ENCODE measurements at places on chromosomes 4 and X.

DNA sequence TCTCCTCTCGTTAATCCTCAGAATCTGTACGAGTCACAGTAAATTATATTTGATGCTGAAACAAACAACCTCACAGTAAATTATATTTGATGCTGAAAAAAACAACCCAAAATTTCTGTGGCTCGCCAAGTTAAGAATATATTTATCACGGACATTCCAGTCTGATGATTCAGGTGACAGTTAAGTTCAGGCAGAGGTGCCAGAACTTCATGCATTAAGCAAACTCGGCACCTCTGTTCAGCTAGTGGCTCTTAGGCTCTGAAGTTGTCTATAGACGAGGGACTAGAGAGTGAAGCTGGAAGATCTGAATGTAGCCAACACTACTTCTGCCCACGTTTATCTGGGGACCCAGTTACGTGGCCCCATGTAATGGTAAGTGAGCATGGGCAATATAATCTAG lies 132.2 kb upstream of the AGA start:
- DNase-seq: no peak

DNA sequence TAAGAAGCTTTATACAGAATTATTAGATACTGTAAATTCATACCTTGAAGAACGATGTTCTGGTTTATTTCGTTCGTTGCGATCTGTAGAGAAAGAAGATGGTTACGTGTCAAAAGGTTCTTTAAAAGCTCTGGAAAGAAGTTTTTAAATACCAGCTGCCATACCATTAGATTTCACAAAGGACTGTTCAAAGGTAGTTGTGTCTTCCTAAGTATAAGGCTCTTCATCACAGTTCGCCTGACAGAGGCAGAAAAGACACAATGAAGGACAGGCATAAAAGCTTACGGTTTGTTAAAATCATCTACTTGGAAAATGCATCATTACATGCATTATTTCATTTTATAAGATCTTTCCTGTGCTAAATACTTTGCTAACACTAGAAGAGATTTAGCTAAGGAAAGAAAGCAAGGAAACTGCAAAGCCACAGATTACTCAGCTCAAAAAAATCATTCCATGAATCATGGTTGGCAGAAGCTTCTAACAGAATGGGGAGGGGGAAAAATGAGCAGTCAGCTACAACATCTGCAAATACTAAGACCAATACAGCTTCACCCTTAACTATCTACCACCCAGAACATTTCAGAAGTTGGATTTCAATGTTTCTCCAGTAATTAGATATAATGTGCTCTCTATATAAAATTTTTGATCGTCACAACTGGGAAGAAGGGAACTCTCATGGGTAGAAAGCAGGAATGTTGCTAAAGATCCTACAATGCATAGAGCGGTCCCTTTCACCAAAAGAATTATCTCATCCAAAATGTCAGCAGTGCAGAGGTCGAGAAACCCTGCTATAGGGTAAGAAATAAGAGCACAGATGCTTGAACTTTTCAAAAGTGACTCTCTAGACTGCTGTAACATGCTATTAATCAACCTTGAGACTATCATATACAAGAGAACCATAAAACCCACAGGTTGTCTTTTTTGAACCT lies 50.7 kb upstream of the PRSS48 start:
- peak; percentile 80 for DNase-seq

DNA sequence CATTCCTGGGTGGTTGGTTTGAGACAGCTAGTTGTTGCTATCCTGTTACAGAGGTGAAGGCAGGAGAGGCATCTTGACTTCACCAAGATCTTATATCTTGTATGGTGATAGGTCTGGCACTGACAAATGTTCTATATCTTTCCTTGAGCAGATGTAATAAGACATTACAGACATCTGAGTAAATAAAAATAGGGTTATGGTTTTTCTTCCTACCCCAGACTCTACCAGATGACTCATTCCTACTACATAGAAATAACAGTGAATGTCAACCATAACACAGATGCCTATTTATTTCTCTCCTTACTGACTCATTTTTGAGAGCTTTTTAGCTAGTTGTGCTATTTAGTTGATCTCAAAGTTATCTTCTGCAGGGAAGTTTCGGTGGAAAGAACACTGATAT lies 21.9 kb downstream of the HNRNPH2 start:
- DNase-seq: peak; percentile 28

- DNase-seq: peak; percentile 41
Measured at GRCh38 chrX:49106930-49107329, 16.6 kb downstream of the GPKOW start.

GRCh38 chrX:139298437-139298836 lies 232.1 kb upstream of the F9 start:
- DNase-seq: no peak

GRCh38 chr4:168685136-168685809 lies 188.4 kb downstream of the PALLD start:
- no peak for DNase-seq

DNA sequence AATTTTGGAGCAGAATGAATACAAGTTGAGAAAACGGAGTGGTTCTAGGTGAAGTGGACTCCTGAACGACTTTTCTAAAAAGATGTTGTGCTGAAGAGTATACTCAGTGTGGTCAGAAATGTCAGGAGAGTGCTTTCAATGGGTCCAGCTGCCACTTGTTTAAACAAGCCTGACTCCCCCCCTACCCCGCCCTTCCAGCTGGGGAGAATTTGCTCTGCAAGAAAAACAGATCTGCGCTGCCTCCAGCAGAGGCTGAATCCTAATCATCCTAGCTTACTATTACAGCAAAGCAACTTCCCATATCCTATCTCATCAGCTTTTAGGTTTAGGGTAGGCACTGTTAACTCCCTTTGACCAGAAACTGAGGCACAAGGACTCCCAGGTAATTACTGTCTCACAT lies 1.9 kb downstream of the MAP3K15 start:
- DNase-seq: peak; percentile 4

DNA sequence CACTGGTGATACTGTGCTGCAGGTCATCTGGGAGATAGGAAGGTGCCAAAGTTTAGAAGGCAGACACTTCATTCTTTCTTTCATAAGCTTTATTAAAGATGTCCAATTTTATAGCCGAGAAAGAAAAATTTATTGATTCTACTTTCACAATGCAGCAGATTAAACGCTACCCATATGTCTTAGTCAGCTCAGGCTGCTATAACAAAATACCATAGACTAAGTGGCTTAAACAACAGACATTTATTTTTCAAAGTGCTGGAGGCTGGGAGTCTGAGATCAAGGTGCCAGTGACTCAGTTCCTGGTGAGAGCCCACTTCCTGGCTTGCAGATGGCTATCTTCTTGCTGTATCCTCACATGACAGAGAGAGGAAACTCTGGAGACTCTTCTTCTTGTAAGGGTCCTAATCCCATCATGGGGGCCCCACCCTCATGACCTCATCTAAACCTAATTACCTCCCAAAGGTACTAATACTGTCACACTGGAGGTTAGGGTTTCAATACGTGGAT lies 33.4 kb upstream of the KLHL34 start:
- DNase-seq: no peak

GRCh38 chrX:149818652-149819051 lies 36.9 kb downstream of the MAGEA9 start:
- DNase-seq: no peak

DNA sequence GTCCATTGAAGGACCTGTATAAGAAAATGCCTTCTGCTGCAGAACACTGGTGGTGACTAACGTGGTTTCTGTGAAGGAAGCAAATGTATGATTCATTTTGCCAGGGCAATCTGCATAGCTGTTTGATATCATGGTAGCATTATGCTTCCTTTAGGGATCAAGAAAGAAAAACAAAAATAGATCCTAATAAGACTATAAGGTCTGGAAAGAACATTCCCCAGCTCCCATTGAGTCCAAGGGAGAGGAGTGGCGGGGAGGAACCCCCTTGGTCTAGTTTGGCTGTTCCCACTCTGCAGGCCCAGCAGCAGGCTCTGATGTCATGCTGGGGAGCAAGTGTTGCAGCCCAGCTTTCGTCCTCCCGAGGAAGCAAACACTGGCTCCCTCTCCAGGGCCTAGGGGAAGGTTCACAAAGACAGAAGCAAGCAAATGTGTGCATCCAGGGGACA lies 154.5 kb upstream of the GALNT7 start:
- DNase-seq: peak; percentile 18

DNA sequence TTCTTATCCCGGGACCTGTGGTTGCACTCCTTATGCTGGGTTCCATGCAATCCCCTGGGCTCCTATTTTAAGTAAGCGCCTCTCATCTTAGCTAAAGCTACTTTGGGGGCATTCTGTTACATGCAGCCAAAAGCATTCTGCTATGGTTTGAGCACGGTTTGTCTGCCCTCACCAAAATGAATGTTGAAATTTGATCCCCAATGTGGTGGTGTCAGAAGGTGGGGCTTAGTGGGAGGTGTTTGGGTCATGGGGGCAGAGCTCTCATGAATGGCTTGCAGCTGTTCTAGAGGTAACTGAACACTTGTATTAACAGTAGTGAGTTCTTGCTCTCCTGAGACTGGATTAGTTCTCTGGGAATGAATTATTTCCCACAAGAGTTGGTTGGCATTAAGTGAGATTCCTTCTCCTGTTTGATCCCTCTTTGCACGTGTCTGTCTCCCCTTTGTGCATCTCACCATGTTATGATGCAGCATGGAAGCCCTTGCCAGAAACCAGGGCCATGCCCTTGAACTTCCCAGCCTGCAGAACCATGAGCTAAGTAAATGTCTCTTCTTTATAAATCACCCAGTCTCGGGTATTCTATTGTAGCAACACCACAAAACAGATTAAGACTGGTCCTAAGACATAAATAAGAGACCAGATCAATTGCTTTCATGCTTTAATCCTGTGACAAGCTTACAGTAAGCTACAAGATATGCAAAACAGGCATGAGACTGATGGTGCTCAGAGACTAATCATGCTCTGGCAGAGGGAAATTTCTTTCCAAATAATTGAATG lies 141.8 kb downstream of the TSPAN5 start:
- no peak for DNase-seq

DNA sequence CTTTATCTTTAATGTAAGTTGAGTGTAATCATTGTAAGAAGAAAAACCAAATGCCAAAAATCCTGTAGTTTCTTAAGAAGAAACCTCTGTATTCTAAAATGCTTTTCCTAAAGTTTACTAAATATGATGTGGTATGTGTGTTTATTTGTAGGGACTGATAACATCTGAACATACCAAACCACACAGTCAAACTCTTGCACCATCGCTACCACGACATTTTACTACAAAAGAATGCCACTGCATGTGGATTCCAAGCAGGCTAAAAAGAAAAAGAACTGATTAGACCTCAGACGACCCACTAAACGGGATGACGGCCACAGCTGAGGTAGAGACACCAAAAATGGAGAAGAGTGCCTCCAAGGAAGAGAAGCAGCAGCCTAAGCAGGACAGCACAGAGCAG lies 46.1 kb downstream of the LAS1L start:
- DNase-seq: no peak

- no peak for DNase-seq
Measured at GRCh38 chrX:41512394-41512793, 65.3 kb downstream of the NYX start.

DNA sequence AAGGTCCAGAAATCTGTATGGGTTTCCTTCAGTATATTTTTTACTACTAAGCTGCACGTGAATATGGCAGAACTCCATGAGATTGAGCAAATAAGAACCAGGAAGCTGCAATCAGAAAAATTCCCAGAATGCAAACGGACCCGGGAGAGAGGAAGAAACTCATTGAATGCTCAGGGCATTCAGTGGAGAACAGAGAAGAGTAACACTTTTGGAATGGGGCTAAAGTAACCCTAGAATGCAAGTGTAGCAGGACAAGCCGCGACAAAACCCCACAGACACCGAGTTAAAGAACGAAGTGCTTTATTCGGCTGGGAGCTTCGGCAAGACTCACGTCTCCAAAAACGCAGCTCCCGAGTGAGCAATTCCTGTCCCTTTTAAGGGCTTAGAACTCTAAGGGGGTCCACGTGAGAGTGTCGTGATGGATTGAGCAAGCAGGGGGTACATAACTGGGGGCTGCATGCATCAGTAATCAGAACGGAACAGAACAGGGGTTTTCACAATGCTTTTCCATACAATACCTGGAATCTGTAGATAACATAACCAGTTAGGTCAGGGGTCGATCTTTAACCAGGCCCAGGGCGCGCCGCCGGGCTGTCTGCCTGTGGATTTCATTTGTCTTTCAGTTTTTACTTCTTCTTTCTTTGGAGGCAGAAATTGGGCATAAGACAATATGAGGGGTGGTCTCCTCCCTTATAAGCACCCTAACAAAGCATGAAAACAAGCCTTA lies 56.4 kb downstream of the RAB28 start:
- no peak for DNase-seq

DNA sequence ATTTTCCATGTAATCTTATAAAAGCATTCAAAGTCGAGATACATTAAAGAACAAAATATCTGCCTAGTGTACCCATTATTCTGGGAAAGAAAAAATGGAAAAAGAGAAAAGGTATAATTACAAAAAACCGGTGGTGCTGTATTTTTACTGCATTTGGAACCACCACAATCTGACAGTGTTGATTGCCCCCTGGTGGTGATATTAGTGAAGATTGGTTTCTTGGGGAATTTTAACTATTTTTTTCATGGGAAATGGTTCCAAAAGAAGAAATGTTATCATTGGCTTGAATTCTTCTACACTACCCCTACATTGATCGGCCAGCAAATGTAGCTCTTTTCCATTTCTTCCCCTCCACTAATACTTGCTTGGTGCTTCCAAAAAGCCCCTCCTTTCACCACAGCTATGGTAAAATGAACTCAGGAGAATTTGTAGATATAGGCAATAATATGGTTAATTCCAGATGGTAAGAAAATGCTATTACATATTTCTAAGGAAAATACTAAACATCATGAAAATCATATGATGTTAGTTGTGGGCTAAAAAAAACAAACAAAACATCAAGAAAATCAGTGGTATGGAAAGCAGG lies 50.0 kb downstream of the COX18 start:
- DNase-seq: peak; percentile 64

- peak; percentile 75 for DNase-seq
Measured at GRCh38 chrX:129577473-129577872, 37.4 kb downstream of the OCRL start.

GRCh38 chrX:56766554-56767347 lies 37.7 kb downstream of the NBDY start:
- peak; percentile 67 for DNase-seq

DNA sequence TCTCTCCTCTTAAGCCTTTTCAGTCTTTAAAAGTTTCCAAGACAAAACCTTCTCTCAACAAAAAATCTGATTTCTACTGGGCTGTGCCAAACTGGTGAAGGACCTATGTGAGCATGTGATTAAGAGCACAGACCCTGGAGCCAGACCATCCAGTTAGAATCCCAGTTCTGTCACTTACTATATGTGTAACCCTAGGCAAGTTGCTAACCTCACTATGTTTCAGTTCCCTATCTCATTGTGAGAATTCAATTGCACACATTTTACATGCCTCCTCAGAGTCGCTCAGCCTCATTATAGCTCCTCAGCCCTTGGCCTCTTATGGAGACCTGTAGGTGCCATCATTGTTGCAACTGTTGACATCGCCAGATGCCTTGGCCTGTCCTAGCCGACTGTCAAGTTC lies 54.1 kb upstream of the VEGFD start:
- DNase-seq: no peak

GRCh38 chrX:9671998-9672397 lies 93.6 kb downstream of the GPR143 start:
- DNase-seq: no peak

- no peak for DNase-seq
Measured at GRCh38 chr4:12172198-12172973, 743.7 kb upstream of the HS3ST1 start.

- DNase-seq: no peak
Measured at GRCh38 chrX:114028907-114029662, 554.8 kb upstream of the HTR2C start.

GRCh38 chr4:174377613-174378012 lies 93.9 kb downstream of the CEP44 start:
- no peak for DNase-seq

- peak; percentile 3 for DNase-seq
Measured at GRCh38 chrX:16914058-16914457, 32.4 kb upstream of the REPS2 start.
